MV-4-11 (cell line): ENCODE measurements at places on chromosomes 5 and 9.

- no peak for DNase-seq
Measured at GRCh38 chr9:8802242-8802641, 1002.7 kb upstream of the DMAC1 start.

DNA sequence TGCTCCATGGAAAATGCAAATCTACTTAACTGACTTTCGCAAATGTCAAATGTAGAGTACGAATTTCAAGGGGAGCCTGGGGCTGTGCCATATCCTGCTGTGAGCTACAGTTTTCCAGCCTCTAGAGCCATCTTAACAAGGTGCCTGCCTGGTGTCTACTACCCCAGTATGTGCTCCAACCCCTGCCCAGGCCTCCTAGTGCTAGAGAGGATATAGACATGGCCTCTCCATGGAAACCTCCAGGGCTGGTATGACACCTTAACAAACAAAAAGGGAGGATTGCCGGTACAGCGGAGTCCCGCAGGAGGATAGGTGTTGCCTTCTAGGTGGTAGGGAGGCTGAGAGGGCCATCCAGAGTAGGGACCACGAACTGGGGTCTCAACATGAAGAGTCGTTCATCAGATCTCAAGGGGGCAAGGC lies 13.6 kb upstream of the IL3 start:
- DNase-seq: no peak

DNA sequence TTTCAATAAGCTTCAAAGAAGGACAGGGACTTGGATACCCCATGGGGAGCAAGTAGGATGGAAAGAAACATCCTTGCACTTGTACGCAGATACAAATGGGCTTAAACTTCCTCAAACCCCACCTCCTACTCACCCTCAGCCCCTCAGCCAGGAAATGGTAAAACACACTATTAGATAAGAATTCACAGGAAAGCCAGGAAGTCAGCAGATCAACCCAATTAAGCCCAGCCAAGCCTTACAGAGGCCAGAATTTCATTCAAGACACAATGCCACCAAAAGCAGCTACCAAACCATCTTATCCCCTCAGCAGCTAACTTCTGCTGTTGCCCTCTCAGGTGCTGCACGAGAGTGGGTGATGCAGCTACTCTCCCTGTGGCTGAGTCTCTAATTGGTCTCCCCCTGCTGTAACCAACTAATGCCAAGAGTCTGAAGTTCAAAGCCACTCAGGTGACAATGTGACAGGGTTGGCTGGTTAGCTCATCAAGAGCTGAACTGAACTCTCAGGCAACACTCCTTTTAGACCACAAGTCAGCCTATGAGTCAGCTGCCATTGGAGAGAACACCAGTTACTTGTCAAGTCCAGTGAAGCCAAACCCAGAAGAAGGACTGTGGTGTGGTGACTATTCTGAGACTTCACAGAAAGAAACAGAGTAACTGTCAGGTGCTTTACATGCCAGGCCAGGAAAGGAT lies 201.9 kb downstream of the ZNF608 start:
- DNase-seq: peak; percentile 36

DNA sequence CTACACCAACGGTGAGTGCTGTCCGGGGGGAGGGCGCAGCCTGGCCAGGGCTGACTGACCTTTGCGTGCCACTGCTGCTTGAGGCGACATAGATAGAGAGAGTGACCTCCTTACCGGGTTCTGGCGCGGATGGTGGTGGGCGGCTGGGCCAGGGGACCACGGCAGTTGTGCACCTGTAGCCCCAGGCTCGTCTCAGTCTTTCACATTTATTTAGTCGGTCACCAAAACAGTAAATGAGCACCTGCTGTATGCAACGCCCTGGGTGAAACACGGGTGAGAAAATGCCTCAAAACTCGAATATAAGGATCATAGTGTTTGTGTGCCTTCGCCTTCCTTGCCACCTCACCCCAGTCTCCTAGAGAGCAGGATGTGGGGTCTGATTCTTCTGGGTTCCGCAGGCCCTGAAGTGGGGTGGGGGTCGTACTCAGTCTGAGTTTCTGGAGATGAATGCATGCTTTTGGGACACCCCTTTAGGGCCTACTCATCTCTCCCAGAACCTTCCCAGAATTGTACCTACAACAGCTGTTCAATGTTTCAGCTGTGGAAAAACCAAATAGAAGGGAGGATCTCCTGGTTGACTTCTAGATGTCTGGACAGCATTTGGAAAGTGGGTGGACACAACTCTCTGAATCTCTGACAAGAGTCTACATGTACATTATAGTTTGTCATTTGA lies 714 bp downstream of the SEC24A start:
- DNase-seq: no peak

- no peak for DNase-seq
Measured at GRCh38 chr9:134306636-134307600, 19.3 kb upstream of the RXRA start.

- DNase-seq: peak; percentile 47
Measured at GRCh38 chr9:125241863-125242739, 958 bp upstream of the HSPA5 start.

DNA sequence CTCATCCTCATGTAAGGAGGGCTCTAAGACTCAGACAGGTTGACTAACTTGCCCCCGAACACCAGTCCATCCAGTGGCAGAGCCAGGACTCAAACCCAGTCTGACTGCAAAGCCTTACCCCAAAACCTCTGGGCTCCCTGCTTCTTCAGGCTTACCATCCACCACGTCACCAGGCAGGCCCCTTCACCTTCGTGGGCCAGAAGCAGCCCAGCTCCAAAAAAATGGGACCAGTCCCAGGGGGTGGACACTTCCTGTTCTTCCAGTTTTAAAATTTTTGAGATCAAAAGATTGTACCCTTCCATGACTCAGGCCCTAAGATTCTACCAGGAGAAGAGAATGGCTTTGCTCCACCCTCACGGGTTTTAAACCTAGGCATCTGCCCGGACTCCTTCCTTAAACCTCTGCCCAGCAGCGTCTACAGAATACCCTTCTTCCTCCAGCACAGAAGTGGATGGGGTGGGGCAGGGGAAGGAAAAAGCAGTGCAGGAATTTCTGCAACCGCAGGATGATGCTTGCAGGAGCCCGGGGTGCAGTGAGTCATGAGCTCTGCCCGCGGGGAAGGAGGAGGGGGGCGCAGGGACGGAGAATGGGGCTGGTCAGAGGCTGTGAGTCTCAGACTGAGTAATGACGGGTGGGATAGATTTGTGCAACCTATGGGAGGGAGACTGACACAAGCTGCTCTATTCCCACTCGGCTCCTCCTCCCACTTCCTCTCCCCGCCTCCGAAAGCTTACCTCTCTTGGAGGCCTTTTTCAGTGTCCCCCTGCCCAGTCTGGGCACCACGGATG lies 50.4 kb upstream of the STXBP1 start:
- DNase-seq: peak; percentile 96

GRCh38 chr5:141488591-141489561 lies at the start of gene PCDHGC5:
Gene PCDHGC5, plus strand, starts transcription at chr5:141489081. Its CDS starts 160 bp downstream, at chr5:141489241.
- no peak for DNase-seq

DNA sequence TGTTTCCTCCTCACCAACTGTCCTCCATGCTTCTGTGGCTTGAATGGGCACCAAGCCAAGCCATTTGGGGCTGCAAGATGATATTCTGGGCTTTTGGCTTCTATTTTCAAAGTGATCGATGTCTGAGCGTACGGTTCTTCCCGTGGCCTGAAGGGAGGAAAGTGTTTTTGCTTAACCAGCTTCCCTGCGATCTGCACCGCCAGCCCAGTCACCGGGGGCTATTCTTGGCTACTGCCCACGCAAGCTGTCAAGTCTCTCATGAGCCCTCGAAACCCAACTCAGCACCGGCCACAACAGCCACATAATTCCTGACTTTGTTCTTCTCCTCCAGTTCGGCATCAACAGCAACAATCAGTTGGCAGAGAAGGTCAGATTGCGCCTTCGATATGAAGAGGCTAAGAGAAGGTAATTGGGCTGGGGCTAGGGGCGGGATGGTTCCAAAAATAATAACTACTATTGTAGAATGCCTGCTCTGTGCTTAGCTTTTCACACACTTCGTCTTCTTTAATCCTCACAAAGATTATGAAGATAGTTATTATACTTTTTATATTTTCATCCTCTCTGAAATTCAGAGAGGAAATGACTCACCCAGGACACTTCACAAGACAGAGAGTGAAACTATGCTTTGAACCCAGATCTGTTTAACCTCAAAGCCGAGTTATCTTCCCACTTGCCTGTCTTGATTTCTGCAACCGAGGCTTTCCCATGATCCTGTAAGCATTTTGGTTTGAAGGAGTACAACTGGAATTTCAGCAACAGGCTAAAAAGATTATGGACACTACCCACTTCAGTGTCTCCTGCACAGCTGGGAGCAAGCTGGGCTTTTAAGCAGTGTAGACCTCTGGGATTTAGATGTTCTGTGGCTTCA lies 76.4 kb upstream of the RARS1 start:
- peak; percentile 63 for DNase-seq

DNA sequence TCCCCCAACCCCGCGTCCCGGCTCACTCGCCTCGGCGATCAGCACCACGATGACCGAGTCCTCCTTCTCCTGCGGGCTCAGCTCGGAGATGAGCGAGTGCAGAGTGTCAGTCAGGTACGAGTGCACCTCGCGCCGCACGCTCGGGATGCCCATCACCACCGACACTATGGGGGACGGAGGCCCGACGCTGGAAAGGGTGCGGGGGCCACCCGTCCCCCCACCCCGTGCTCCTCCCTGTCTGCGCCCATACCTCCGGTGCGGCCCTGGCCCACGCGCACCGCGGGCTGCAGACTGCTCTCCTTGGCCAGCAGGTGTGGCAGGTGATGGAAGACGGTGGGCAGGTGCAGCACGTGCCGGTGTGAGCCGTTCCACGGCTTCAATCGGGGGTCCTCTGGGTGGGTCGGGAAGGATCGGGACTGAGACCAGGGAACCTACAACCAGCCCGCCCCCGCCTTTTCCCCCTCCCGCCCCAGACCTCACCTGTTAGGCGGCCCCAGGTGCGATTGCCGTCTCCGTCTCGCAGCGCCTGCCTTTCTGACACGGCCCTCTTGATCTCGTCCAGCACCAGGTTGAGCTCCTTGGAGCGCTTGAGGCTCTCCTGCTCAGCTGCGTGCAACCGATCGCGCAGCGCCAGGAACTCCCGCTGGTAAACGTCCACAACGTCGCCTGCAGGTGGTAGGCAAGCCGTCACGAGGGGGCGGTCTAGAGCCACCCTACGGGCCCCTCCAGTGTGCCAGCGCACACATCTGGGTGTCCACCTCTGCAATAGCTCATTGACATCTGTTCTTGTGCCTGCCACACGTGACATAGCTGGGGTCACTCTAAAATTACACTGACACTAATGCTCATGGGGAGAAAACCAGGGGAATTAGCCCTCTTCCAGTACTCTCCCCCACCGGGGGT lies 5.1 kb downstream of the MGAT4B start:
- peak; percentile 42 for DNase-seq

- peak; percentile 64 for DNase-seq
Measured at GRCh38 chr5:164376843-164377242, 871.4 kb downstream of the MAT2B start.

GRCh38 chr9:91246846-91247245 lies 114.9 kb downstream of the AUH start:
- no peak for DNase-seq

- DNase-seq: no peak
Measured at GRCh38 chr5:133506181-133506580, 106.2 kb downstream of the FSTL4 start.

DNA sequence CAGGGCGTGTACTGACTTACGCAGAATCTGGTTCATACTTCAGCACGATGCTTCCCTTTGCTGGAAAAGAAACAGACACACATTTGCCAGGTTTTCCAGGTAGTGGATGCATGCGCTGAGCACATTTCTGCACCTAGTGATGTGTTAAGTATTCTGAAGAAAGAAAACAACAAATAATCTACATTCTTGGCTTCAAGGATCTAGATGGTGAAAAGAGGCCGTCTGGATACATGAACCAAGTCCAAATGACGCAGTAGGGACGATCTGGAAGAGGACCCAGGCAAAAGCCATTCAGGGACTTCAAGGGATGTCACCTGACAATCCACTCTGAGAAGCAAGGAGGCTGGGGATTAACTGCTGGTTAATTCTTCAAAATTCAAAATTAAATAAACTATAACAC lies 30.4 kb downstream of the NSUN2 start:
- DNase-seq: no peak

GRCh38 chr9:84140535-84141101 lies 160.0 kb downstream of the RMI1 start:
- no peak for DNase-seq

DNA sequence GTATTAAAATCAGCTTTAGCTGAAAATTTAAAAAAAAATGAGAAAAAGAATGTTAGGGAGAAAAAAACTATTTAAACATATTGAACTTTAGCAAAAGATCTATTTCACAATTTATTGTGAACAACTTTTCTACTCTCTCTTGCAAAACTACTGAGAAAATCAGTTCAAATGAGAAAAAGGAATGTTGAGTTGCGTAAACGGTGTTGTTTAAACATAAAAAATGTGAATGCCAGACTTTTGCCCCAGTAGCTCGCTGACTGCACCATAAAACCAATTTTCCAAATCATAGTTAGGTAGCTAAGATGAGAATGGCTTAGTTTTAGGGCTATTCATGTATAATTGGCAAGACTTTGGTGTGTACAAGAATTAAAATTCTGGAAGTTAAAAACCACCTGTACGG lies 13.4 kb upstream of the RAD23B start:
- DNase-seq: no peak

- DNase-seq: no peak
Measured at GRCh38 chr5:91257301-91257700, 125.8 kb downstream of the ARRDC3 start.

GRCh38 chr9:38022995-38023394 lies 46.0 kb downstream of the SHB start:
- DNase-seq: no peak

- no peak for DNase-seq
Measured at GRCh38 chr5:2832394-2832793, 80.9 kb upstream of the IRX2 start.

GRCh38 chr9:818958-819357 lies 22.5 kb upstream of the DMRT1 start:
- no peak for DNase-seq

GRCh38 chr5:150302301-150303069 lies at the start of gene ARSI:
Gene ARSI, minus strand, starts transcription at chr5:150302905. Its CDS starts 532 bp downstream, at chr5:150302373.
- DNase-seq: no peak

- DNase-seq: no peak
Measured at GRCh38 chr5:96747720-96748119, 60.0 kb downstream of the ERAP1 start.

- no peak for DNase-seq
Measured at GRCh38 chr9:10005206-10005605, 607.6 kb downstream of the PTPRD start.

GRCh38 chr5:85462957-85463356 lies 1078.3 kb upstream of the EDIL3 start:
- DNase-seq: no peak

GRCh38 chr5:100676817-100677631 lies 141.8 kb downstream of the FAM174A start:
- peak; percentile 59 for DNase-seq

DNA sequence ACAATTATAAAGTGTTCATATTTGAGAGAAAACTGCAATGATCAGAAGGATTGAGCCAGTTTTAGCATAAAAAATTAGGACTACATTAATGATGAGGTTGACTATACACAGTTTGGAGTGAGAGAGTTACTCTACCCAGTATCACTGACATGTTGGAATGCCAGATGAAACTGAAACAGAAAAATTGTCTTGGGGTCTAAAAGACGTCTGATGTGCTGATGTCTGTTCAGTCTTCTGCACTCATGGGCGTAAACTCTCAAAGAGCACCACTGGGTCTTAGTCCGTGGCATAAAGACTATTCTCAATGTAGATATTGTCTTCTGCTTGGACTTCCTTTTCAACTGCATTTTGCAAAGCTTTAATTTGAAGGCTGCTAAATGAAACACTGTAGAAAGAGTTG lies 29.5 kb downstream of the HAVCR1 start:
- DNase-seq: no peak
